ENCODE measurements at places on chromosomes 4 and X.

DNA sequence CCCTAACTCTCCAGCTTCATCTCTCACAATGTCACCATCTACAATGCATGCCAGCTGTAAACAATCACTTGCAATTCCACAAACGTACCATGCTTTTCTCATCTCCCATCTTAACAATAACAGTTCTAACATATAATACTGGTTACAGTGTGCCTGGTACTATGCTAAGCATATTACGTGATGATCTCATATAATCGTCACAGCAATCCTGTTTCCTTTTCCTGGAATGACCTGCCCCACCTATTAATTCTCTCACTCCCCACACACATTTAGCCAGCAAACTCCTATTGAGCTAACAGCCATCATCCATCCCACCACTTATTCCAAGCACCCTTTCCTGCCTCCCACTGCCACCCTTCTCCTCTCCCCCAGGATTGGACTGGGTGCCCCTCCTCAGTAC is 7.9 kb downstream of the JCHAIN start:
- DNase-seq: no peak

GRCh38 chr4:8287343-8288280 is 18.1 kb downstream of the HTRA3 start:
- no peak for DNase-seq

DNA sequence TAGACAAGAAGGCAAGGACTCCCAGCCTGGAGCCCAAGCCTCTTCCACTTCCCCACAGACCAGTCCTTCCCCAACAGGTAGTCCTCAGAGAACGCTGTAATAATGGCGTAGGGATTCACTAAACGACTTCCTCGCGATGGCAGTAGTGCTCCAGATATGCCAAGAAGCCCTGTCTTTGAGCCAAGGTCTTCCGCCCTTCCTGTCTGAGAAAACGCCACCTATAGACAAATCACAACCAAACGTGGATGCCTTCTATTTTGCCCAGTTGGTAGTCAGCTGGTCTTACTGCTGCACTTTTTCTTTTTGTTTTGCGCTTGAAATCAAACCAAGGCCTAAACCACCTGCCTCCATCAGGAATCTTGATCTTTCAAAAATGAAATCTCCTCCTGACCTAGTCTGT is 203.3 kb downstream of the OR13H1 start:
- DNase-seq: peak; percentile 13

- no peak for DNase-seq
Observed at GRCh38 chr4:17491196-17491595, 20.7 kb downstream of the QDPR start.

DNA sequence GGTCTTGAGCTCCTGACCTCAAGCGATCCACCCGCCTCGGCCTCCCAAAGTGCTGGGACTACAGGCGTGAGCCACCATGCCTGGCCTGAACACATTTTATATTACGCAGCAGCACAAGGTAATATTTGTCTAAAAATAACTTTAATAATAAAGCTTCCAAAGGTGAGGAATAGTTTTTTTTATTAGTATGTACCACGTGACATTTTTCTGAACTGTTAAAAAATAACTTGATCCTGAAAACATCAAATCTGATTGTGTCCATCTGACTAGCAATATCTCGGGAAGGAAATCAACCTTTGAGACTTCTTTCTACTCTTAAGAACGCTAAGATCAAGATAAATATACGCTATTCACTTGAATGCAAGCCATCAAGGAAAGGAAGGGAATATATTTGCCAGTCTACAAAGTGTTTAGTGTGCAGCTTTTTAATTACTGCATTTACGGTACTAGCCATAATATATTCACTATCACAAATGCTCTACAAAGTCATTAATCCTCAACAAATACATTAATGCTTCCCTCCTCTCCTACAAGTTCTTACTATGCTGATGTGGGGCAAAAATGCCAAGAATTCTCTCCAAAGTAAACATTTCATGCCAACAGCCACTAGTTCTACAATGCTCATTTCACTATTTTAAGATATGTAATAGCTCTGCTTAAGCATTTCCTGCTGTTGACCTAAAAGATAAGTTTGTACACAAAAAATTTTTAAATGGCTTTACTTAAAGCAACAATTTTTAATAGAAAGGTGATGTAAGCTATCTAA is 143.6 kb downstream of the APBB2 start:
- DNase-seq: no peak

GRCh38 chrX:16754019-16754418 is 32.2 kb upstream of the TXLNG start:
- DNase-seq: no peak

GRCh38 chr4:109040441-109040840 is 262.0 kb downstream of the COL25A1 start:
- DNase-seq: no peak

DNA sequence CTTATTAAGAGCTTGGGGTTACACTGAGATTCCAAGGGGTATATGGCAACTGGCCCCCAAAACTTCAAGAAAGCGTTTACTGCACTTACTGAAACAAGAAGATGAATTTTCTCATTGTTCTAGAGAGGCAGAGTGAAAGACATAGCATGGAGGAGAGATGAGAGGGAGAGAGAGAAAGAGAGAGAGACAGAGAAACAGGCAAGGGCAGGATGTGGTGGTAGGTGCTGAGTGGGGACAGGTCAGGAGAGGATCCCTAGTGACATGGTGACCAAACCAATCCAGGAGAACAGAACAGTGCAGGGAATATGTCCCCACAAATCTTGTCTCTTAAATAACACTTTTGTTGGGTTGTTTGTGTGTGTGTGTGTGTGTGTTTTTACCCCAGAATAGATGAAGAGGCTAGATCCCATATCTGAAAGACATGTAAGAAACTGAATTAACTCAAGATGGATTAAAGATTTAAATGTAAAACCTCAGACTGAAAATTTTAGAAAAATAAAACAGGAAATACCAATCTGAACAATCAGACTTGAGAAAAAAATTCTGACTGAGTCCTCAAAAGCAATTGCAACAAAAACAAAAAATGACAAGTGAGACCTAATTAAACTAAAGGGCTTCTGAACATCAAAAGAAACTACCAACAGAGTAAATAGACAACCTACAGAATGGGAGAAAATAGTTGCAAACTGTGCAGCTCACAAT is 202.2 kb downstream of the QDPR start:
- DNase-seq: no peak

GRCh38 chrX:18410038-18410437 is 15.4 kb upstream of the CDKL5 start:
- DNase-seq: no peak

GRCh38 chr4:76053730-76054129 is 17.9 kb upstream of the CXCL11 start:
- DNase-seq: no peak

GRCh38 chr4:144599621-144600020 is 46.3 kb upstream of the HHIP start:
- DNase-seq: no peak
